ENCODE measurements at places on chromosomes 6 and 20.

DNA sequence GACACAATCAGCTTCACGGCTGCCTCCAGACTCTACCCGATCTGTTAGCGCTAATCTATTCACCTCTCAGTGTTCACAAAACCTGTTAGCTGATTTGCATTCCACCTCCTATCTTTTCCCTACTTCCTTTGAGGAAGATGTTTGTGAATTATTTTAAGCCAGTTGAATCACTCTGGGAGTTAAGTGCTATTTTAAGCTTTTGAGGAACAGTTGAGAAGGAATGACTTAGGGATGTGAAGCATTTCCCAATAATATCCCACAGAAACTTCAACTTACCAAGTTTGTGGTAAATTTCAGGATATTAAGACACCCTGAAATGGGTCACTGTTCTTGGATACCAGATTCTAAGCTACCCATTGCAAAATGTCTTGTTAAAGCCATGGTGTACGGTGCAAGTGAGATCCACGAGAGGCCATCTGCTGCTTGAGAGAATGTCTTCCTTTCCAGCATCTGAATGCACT, 145.2 kb upstream of the CITED2 start:
- no peak for DNase-seq

GRCh38 chr6:84768442-84769174, 4.2 kb upstream of the TBX18 start:
- DNase-seq = no peak

- DNase-seq = no peak
These were observed 20.9 kb downstream of the HIVEP1 start for GRCh38 chr6:12032783-12033573.

- no peak for DNase-seq
These were observed 31.5 kb upstream of the TGM2 start for GRCh38 chr20:38196592-38196991.

DNA sequence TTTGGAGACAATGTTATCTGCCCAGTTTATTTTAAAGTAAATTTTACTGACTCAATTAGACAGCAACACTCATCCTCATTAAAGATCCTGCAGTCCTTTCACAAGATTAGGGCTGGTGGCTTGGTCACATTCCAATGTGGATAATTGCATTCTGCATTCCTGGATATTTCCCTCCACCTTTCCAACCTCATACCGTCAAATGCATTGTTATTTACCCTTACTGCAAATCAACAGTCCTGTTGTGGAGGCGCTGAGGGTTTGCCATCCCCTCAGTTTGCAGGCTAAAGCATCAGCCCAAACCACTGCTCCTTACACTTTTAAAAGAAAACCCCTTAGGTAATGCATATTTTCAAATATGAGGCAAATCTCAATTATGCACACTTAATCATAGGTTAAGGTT, 5.4 kb downstream of the CITED2 start:
- no peak for DNase-seq

GRCh38 chr20:44706301-44707017, 8.7 kb upstream of the CCN5 start:
- no peak for DNase-seq

- no peak for DNase-seq
These were observed 84.3 kb upstream of the RALY start for GRCh38 chr20:33909331-33909921.

DNA sequence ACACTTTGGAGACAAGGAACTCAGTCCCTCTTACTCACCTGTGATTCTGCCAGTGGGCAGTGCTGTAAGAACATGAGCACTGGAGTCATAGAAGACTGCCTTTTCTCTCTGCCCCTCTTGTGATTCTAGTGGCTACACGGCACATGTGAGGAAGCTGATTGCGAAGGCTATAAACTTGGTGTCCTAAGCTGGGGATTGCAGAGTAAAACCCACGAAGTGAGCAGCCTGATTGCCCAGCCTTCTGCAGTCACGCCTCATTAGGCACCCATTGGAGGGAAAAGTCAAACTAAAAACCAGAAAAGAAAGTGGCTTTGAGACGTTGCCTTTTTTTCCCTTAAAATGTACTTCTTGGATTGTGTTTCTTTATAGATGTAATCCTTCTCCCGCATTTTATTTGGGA, 748.4 kb upstream of the CHD6 start:
- no peak for DNase-seq
